ENCODE measurements at places on chromosomes 13 and 19.

DNA sequence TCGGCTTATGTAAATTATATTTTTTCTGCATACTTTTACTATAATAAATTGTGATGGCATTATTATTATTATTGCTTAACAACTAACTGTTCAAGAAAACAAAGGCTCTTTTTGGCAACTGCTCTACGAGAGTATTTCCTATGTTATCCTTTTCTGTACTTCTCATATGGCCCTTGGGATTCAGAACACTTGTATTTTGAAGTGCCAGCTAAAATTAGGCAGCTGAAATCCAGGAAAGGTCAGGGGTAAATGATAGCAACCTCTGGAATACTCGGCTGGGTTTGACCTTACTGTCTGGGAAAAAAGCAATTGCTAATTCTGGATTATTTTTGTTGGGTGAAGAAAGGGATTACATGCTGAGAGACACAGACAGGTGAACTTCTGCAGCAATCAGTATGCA lies 23.9 kb downstream of the EDNRB start:
- DNase-seq, result no peak

- DNase-seq, result no peak
These were observed 266.3 kb downstream of the KLF5 start for GRCh38 chr13:73324842-73325722.

GRCh38 chr13:73225990-73226389 lies 167.2 kb downstream of the KLF5 start:
- no peak for DNase-seq

DNA sequence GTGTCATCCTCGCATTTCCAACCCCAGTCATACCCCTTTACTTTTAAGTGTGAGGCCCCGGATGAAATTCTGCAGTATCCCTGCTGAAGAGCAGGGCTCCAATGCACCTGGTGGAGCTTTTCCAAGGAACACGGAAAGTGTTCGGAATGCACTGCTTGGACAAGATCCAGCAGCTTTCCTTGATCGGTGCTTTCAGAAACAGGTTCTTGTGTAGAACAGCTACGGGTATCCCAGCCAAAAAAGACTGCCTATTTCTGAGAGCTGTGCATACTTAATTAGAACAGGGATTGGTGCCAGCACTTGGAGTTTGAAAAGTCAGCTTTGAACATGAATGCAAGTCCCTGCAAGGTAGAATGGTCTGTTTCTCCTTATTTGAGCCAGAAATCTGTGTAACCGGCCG lies 87.2 kb upstream of the C1QTNF9B start:
- DNase-seq, result no peak

GRCh38 chr19:34124828-34125227 lies 47.5 kb upstream of the LSM14A start:
- no peak for DNase-seq

GRCh38 chr13:24161010-24161775 lies 673 bp downstream of the SPATA13 start:
- peak; percentile 3 for DNase-seq

GRCh38 chr19:14496029-14496833 lies at the start of gene GIPC1:
Gene GIPC1, minus strand, starts transcription at chr19:14496127. Its CDS starts 13,151 bp downstream, at chr19:14482976.
- DNase-seq, result peak; percentile 79

DNA sequence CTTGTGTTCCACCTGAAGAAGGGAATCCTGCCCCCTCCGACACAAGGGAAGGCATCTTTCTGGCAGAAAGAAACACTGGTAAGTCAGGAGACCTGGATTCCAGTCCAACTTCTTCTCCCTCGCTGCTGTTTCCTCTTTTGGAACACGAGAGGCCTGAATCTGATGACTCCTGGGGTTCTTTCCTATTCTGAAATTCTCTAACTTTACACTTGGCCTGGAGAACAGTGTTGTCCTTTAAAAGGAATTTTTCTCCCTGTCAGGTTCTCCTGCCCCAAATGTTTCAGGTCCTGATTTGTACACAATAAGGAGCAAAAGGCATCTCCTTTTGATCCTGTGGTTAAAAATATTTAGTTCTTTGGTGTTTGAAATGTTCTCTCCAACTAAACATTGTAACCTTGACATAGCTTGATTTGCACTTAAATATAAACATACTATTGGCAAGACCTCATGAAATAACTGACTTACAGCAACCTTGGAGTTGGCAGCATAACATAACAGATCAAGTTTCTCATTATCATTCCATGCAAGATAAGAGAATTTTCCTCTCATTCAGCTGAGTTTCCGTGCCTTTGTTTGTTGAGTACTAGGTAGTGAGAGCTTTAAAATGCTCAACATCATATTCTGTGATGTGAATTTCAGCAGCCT lies 244.8 kb downstream of the COG6 start:
- DNase-seq, result no peak

GRCh38 chr13:96052656-96053002 lies 572 bp downstream of the UGGT2 start:
- no peak for DNase-seq

DNA sequence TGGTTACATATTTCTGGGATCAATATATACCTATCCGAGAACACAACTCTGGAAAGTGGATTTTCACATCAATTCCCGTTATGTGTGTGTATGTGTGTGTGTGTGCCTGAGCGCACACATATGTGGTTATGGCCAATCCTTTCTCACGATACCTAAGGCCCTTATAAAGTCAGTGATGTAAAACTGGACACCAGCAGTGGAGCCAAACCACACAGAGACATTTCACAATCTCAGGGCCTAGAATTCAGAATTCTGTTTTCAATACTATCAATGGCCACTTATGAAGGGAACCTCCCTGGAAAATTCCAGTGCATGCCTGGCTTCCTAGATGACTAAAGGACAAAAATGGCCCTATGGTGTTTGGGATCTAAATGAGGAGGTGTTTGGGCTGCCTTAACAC lies 187.3 kb upstream of the UBL3 start:
- DNase-seq, result no peak

GRCh38 chr13:23950736-23951510 lies 53.6 kb upstream of the C1QTNF9B start:
- no peak for DNase-seq

DNA sequence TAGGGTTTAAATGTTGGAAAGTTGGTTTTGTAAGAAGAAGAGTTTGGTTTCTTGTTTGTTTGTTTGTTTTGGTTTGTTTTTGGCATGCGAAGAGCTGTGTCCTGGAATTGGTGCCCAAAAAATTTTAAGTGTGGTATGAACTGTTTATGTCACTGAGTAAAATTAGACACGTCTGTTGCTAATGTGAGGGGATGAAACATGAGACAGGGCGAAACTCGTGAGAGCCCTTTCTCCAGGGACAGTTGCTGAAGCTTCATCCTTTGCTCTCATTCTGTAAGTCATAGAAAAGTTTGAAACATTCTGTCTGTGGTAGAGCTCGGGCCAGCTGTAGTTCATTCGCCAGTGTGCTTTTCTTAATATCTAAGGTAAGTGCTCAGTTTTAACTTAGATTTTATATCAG lies at the start of gene SGCG:
Gene SGCG, plus strand, starts transcription at position 269 of the 400 bp plus-strand sequence. CDS start 22,716 bp downstream, outside the sequence.
- DNase-seq, result no peak

DNA sequence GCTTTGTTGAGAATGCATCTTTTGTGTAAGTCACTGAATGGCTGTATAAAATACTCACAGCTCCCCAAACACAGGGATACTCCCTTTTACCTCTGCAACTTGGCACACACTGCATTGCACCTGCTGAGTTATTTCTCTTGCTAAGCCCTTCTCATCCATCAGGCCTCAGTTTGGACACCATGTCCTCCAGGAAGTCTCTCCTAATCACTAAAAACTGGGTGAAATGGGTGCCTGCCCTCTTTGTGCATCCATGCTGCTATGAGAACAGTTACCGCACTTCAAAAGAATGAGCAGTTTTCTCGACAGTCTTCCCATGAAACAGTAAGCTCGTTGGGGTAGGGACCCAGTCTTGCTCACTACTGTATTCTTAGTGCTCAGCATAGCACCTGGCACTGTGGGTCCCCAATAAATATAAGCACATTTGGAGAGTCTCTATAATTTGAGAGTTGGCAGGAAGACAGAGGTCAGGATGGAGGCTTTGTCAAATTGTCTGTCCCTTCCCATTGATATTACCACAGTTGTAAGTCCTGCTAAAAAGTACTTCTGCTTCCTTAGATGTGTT lies 4.6 kb upstream of the SLC25A30 start:
- DNase-seq, result no peak

GRCh38 chr13:24233351-24233901 lies 72.9 kb downstream of the SPATA13 start:
- no peak for DNase-seq

DNA sequence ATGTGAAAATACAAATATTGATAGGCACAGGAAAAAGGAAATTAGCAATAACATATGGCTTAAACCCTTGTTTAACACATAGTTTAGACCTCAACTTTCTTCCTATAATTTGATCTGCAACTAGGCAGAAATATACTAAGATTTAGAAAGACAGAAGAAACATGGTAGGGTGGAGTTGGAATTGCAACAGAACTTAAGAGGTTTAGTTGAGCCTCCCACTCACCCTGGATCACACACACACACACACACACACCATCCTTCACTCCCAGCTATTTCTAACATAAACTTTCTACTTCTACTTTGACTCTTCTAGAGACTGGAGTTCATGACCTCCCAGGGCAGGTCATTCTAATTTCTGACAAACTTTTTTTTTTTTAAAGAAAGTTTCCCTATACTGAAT lies 47.4 kb downstream of the FLT3 start:
- no peak for DNase-seq

- DNase-seq, result no peak
These were observed 6.3 kb upstream of the ZNF358 start for GRCh38 chr19:7509625-7510024.

DNA sequence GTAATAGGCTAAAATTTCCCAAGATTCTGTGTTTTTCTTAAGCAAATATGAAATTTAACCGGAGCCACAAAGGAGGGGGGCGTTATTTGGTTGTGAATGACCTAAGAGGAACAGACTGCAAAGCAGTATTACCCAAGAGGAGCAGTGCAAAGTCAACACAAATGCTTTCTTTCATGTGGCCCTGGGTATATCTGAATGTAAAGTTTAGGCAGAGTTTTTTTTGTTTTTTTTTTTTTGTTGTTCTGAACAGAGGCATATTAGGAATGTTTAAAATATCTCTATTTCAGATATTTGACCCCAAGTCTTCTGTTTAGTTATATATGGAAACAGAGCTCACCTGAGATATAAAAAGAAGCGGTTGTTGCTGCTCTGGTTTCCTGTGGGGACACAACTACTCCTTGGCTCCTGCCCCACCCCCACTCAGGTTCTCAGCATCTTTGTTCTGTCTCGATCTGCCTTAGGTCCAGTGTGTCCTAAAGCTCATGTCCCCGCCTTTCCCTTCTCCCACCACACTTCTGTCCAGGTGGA lies 220.7 kb downstream of the RFC3 start:
- no peak for DNase-seq

DNA sequence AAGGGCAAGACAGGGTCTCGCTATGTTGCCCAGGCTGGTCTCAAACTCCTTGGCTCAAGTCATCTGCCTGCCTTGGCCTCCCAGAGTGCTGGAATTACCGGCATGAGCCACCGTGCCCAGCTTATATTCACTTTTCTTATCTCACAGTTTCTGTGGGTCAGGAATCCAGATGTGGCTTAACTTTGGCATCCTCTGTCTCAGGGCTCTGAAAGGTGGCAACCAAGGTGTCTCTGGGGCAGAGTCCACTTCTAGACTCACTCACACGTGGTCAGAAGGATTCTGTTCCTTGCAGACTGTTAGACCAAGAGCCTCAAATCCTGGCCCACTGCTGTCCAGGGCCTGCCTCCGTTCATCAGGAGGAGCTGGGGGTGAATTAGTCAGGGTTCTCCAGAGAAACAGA lies 7.6 kb upstream of the LMNB2 start:
- DNase-seq, result no peak

GRCh38 chr19:16652854-16653253 lies 7.1 kb downstream of the SMIM7 start:
- DNase-seq, result no peak

- no peak for DNase-seq
These were observed 231.5 kb downstream of the FGF14 start for GRCh38 chr13:102170305-102170704.

DNA sequence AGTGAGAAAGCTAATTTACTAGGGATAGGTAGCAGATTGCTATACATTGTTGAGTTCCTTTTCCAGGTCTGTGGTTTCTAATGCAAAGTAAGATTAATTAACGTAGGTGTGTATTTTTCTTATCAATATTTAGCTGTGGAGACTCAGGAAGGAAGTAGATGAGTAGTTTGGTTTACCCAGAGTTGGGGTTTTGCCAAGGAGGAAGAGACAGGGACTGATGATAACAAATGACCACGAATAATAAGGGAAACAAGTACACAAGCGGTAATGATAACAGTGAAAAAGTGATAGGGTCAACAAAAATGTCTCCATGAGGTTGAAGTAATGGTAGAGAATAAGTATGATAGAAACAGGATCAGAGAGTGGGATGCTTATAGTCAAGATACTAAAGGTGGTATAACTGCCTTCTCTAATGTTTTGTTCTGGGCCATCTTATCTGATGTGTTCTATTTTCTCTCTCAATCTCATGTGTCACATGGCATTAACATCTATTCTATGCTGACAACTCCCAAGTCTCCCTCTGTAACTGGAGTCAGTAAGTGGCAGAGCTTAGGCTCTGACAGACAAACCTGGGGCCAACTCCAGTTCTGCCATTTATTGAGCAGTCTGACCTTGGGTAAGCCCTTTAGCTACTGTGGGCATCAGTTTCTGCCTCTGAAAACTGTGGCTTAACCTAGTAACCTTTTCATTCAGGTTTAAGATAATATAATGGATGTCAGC lies 8.8 kb downstream of the OBI1 start:
- no peak for DNase-seq

GRCh38 chr13:110411688-110412059 lies 104.6 kb downstream of the COL4A2 start:
- DNase-seq, result no peak

DNA sequence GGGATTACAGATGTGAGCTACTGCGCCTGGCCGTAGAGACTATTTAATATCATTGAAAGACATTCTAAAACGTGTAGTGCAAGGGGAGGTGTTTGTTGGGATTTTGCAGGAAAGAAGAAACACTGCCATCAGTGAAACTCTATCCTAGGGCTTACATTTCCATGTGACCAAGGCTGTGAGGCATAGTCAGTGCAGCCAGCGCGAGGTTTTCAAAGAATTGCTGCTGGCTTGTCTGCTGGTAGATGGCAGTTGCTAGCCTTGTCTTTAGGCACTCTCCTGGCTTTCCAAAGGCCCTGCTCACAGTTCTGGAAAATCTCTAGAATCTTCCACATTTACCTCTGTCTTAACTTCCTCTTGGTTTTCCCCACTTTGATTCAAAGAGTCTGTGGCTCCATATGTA lies 77.5 kb downstream of the GPC6 start:
- DNase-seq, result no peak

DNA sequence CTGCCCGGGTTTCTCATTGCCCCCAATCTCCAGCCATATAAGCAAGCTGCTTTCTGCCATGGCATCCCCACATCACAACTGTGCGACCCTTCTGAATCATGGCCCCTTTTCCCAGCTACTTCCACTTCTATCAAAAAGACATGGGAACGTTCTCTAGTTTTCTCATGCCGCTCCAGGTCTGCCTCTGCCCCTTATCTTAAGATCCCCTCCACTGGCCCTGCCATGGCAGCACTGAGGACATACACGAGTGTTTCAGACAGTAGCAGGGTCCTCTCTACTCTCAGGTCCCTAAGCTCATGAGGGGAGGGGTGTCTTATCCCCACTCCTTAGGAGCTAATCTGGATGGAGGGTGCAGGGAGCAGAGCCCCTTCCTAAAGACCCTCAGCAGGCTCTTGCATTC lies 5.5 kb upstream of the AMER2 start:
- no peak for DNase-seq
